Hepatic stellate cell (primary cell): ENCODE measurements at places on chromosomes 1 and 21.

GRCh38 chr1:156143765-156144489 lies 9.5 kb upstream of the SEMA4A start:
- no peak for DNase-seq

DNA sequence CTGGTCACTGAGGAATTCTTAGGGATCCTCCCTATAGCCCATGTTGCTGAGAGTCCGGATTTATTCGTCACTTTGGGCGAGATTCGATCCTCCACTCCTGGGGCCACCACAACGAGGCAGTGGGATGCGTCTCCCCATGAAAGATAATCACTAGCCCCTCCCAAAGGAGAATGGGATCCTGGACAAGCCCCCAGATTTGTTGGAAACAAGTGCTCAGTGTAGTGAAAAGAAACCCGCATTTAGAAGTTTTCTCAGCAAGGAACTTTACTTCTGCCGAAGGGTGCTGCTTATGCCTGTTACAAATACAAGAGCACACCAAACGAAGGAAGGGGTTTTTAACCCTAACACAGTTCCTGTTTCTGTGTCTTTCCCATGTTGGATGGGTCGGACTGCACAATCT lies 83.3 kb downstream of the ZFYVE9 start:
- DNase-seq: no peak

GRCh38 chr1:60960891-60961461 lies 121.4 kb upstream of the NFIA start:
- no peak for DNase-seq

- peak; percentile 95 for DNase-seq
These were observed 34.1 kb downstream of the CDCP2 start for GRCh38 chr1:54118704-54119103.

DNA sequence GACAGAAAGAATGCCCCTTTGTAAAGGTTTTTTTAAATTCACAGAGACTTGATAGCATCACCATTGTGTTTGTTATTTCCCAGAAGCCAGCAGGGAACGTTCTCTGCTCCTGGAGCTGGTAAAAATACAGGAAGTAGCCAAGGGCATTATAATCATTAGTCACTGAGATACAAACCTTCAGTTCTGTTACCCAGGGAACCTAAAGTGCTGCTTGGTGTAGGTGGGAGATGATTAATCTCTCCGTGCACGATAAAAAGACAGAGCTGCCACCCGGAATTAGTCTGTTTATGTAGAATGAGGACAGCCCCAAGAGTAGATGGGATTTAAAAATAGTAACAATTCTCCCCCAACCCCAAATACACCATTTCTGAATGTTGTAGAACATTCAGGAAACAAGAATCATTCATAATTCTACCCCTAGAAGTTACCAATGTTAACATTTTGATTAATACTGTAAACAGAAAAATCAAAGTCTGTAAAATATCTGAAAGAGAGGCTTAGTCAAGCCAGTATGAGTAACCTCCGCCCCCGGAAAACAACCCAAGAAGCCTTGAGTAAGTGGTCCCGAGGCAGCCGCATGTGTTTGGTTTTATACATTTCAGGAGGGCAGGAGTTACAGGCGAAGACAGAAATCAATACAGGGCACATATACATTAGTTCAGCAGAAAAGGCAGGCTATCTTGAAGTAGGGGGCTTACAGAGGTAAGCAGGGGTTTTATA lies 45.3 kb upstream of the CTBS start:
- DNase-seq: peak; percentile 65

DNA sequence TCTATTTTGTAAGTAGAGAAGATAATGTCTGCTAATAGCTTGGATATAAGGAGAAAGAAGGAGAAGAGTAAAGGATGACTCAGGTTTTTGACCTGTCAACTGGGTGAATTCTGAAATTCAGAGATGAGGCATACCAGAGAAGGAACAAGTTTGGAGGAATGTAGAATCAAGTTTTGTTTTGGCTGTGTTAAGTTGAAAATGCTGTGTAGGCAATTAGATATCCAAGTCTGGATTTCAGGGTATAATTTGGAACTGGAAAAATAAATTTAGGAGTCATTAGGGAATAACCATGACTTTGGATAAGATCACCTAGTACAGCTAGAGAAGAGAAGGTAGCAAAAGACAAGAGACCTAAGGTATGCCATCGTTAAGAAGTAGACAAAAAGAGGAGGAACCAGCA lies 22.4 kb upstream of the GNG4 start:
- DNase-seq: no peak

- DNase-seq: no peak
These were observed 19.1 kb downstream of the COL24A1 start for GRCh38 chr1:86137436-86137835.

- no peak for DNase-seq
These were observed 28.2 kb downstream of the GPR88 start for GRCh38 chr1:100565937-100566699.

- DNase-seq: no peak
These were observed 3.8 kb upstream of the RGS13 start for GRCh38 chr1:192632188-192632587.

- no peak for DNase-seq
These were observed 17.4 kb downstream of the KIAA0319L start for GRCh38 chr1:35539824-35540261.

DNA sequence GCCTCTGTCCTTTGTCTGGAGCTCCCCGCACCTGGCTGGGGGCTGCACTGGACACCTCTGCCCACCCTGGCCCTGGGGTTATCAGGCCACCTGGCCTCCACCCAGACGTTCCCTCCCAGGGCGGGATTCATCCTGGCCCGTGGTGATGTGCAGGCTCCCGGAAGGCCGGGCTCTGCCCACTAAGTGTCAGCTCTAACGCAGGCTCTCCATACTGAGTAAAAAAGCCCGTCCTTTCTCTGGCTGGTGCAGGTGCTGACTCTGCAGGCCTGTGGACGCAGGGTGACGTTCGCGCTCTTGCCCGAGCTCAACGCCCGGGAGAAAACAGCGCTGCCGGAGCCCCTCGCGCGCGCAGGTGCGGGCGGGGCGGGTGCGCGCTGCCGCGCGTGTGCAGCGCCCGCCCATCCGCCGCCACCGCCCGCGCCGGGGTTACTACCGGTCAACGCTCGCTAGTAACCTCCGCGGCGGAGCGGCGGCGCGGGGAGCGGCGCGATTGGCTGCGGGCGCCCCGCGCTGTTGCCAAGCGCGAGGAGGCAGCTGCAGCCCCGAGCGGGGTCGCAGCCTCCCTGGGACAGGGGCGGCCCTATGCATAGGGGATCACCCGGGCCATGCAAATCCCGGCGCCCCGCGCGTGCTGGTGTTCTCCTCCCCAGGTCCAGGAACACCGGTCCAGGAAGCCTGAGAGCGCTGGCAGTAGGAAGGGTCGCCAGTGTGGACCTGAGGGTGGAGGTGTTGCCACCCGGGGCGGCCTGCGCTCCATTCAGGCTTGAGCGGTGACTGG lies 15.7 kb downstream of the ABCG1 start:
- DNase-seq: peak; percentile 41

- DNase-seq: no peak
These were observed 33.4 kb downstream of the SH3BP5L start for GRCh38 chr1:248792342-248792741.

DNA sequence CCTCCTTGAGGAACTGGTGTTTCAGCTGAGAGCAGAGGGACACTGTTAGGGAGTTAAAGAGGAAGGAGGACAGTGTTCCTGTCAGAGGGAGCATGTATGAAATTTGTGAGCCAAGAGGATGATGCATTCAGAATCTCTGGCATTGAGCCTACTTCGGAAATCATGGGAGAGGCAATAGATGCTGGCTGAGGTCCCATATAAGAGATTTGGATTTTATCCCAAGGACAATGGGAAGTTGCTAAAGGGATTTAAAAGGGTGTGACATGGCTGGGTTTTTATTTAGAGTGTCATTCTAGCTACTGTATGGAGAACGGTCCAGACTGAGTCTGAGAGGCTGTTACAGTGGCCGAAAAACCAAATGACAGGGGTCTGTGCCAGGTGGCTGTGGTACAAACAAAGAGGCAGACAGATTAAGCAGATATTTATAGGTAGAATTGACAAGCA lies 403.2 kb upstream of the B3GALT2 start:
- DNase-seq: peak; percentile 5

DNA sequence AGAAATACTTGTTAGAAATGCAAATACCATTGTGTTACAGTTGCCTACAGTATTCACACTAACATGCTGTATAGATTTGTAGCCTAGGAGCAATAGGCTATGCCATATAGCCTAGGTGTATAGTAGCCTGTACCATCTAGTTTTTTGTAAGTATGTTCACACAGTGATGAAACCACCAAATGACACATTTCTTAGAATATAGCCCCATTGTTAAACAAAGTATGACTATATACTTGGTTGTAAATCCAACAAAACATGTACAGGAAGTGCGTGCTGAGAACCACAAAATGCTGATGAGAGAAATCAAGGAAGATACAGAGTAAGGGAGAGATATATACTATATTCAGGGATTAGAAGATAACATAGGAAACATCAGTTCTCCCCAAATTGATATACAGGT lies 92.2 kb downstream of the POU2F1 start:
- no peak for DNase-seq

- DNase-seq: no peak
These were observed 18.1 kb downstream of the CAMTA1 start for GRCh38 chr1:6803357-6803756.

- no peak for DNase-seq
These were observed 29.1 kb downstream of the SLC2A1 start for GRCh38 chr1:42929434-42930177.

DNA sequence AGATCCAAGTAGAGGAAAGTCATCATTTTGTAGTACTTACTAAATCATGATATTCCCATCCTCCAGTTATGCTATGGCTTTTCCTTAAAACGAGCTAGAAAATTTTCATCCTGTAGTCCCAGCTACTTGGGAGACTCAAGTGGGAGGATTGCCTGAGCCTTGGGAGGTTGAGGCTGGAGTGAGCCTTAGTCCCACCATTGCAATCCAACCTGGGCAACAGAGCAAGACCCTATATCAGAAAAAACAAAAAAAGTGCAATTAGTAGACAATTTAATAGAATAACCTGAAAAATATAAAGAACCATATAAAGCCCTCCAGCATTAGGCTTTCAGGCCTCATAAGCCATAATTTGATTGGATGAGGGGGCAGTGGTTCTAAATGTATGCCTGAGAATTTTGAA lies 6.8 kb downstream of the UCK2 start:
- DNase-seq: no peak

DNA sequence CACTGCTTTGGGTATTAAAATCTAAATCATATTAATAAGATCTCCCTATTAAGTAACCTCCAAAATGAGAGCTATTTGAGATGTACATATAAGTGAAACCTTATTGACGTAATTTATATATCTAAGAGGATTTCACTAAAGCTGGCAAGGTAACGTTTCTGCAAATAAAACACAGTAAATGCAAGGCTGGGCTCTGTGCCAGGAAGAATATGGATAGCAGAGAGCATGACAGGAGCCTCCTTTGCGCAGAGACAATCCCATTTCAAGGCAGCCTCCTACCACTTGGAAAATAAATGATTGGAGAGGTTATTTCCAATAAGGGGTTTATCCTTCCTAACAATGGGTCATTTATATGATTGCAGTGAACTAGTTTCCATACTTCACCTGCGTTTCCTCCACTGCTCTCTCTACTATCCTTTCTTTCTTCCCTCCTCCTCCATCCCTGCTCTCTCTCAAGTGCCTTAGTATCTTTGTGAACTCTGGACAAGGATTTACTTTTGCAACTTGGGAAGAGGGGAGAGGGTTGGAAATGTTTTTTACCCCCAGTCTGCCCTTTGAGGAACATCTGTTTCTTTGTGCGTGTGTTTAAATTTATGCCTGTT lies 3.0 kb upstream of the NFIA start:
- DNase-seq: no peak

GRCh38 chr1:222060210-222060916 lies 318.5 kb upstream of the DUSP10 start:
- no peak for DNase-seq

- DNase-seq: no peak
These were observed 211.1 kb downstream of the PBX1 start for GRCh38 chr1:164770131-164770529.

GRCh38 chr1:163924041-163924440 lies 602.3 kb downstream of the NUF2 start:
- no peak for DNase-seq

DNA sequence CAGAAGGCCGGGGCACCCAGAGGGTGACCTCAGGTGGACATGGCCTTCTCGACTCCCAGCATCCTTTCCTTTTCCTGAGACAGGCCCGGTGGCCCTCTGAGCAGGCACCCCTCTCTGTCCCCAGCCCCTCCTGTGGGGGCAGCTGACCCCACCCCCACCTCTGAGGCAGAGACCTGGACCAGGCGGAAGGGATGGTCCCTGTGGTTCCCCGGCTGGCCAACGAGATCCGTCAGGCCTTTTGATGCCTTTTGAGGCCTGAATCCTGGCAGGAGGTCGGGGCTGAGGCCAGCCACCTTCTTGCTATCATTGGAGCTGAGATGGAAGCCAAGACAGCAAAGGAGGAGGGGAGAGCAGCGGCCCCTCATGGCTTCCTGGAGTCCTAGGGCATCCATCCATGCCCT lies 50.2 kb upstream of the ACTRT2 start:
- DNase-seq: no peak

DNA sequence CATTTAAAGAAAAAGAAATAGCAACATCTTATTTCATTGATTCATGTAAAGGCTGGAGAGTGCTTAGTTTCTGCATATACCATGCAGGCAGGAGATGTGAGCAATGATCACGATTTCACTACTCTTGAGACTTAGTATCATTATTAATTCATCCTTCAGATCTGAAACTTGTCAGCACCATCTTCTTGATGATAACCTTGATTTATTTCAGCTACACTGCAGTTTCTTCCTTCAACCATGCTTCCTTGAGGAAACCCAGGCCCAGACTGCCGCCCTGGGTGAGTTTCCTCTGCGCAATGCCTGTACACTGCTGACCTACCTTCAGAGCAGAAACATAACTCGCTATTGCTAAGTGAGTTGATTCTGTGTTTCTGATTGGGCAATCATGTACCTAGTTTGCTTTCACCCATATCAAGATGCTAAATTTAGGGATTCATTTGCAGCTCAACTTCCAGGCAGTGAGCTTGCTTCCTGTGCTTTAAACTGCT lies 13.5 kb upstream of the BCL10 start:
- DNase-seq: no peak

DNA sequence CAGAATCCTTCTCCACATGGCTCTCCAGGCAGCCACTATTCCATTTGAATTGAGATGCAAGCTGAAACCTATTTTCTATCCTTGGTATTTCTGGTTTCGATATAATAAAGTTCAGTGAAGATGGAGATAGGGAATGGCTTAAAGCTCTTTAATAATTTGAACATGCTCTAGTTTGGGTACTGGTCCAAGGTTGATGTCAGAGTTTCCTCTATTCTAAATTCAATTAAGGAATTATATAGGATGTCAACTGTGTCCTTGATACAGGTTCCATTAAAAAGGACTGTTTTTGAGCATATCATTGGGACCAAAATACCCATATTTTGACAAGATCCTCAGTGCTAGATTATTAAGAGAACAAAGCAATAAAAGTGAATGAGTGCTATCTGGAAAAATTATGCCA lies 245.3 kb downstream of the SPATA17 start:
- DNase-seq: no peak

- DNase-seq: no peak
These were observed 1338.7 kb upstream of the ADGRL2 start for GRCh38 chr1:80462006-80462405.
